ENCODE measurements at places on chromosomes 16 and 17.

DNA sequence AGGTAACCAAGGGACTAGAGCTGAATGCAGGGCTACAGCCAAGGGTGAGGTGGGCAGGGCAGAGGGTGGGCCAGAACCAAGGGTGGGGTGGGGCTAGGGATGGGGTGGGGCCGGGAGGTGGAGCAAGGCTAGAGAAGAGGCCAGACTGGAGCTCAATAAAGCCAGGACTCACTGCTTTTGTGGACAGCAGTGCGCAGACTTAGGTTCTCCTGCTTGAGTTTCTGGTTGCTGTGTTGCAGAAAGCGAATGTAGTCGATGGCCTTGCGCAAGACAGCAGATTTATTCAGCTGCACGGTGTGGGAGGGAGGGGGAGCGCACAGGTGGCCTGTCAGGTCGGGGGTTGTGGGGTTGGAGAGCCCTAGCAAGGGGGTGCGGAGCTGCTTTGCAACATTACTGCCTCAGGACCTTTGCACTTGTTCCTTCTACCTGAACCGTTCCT lies 18.7 kb downstream of the SREBF1 start:
- DNase-seq: peak; percentile 57

DNA sequence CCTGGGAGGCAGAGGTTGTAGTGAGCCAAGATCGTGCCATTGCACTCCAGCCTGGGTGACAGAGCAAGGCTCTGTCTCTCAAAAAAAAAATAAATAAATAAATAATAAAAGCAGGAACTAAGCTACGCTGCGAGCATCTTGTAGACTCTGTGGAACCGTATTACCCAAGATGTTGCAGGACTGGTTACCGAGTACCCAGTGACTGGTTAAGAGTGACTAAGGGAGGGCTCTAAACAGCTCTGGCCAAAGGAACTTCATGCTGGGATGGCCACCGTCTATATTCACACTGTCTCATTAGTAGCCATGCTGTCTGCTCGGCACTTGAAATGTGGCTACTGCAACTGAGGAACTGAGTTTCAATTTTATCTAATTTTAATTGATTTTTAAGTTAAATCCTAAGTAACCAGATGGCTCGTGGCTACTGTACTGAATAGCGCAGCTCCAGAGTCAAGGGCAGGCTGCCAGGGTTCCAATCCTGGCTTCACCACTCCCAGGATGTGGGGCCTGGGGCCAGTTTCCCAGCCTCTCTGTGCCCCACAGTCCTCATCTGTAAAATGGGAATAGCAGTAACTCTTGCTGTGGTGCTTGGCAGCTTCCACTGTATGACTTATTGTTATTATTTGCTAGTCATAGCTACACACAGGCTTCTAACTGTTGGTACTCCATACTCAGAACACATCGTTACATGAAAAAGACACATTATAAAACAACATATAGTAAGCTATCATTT lies 3.0 kb downstream of the NTAN1 start:
- DNase-seq: no peak

GRCh38 chr16:21001262-21001661 lies 100.7 kb downstream of the LYRM1 start:
- no peak for DNase-seq

DNA sequence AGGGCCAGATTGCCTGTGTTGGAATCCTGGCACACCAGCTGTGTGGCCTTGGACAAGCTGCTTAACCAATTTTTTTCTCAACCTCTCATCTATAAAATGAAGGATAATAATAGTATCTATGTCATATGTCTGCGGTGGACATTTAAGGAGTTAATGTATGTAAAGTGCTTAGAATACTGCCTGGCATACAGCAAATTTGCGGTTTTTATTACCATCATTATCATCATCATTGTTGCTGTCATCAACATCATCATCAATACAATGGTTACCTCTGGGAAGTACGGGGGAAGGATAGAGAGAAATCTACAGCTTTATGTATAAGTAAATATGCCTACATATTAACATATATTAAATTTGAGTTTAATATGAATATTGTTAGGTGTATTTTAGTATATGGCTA lies 37.1 kb upstream of the COX10 start:
- DNase-seq: no peak

GRCh38 chr17:33674685-33675084 lies 381.6 kb upstream of the ASIC2 start:
- DNase-seq: peak; percentile 84

DNA sequence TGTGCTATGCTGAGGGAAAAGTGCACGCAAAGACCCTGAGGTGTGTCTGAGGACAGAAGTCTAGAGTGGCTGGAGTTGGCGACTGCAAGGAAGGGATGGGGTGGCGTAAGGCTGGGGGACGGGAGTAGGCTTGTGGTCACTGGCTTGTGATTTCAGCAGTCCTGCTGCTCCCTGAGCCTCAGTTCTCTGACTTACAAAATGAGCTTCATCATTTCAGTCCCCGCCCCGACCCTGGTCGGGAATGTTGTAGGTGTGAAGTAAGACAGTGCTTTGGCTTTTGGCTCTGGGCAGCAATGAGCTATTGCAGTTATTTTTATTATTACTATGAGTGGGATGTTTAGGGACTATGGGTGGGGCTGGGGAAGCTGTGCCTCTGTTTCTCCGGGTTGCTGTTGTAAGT lies 8.6 kb downstream of the ADGRG1 start:
- no peak for DNase-seq

GRCh38 chr16:19963301-19963700 lies 78.7 kb upstream of the GPRC5B start:
- no peak for DNase-seq

- DNase-seq: peak; percentile 67
These were observed 432 bp downstream of the ZNF276 start for GRCh38 chr16:89721546-89722391.

DNA sequence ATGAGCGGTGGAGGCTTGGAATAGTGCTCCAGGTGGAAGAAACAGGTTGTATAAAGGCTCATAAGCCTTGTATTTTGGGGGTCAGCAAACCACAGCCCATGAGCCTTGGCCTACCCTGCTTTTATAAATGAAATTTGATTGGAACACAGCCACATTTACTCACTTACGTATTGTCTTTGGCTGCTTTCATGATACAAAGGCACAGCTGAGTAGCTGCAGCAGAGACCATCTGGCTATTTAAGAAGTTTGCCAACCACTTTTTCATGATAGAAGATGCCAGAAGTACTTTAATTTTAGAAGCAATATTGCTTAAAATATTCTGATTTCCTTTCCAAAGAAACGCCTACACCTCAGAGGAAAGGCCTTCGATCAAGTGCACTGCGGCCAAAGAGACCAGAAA lies 73.8 kb downstream of the C17orf58 start:
- DNase-seq: no peak

DNA sequence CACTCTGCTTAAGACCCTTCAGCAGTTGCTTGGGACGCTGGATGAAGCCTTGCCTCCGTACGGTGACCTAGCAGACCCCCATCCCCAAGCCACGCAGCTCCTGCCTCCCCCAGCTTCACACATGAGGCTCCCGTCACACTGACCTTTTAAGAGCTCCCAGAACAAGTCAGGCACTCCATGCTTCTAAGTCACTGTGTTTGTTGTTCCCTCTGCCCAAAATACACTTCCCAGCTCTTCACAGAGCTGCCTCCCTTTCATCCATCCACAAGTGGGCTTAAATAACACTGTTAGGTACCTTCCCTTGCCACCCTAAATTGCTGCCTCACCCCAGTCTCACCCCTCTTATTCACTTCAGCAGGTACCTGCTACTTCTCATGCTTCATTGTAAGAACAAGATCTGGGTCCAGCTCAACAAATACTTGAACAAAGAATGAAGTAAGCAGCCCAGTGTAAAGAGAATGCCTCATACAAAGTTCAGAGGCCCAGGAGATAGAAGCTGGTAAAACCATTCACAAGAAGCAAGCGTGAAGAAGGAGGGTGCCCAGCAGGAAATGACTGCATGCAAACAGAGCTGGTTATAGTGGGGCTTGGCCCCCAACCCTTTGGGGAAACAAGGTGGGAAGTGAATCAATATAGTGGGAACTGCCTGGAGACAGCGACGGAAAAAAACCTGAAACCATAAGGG lies 5.8 kb downstream of the ZC3H7A start:
- no peak for DNase-seq

DNA sequence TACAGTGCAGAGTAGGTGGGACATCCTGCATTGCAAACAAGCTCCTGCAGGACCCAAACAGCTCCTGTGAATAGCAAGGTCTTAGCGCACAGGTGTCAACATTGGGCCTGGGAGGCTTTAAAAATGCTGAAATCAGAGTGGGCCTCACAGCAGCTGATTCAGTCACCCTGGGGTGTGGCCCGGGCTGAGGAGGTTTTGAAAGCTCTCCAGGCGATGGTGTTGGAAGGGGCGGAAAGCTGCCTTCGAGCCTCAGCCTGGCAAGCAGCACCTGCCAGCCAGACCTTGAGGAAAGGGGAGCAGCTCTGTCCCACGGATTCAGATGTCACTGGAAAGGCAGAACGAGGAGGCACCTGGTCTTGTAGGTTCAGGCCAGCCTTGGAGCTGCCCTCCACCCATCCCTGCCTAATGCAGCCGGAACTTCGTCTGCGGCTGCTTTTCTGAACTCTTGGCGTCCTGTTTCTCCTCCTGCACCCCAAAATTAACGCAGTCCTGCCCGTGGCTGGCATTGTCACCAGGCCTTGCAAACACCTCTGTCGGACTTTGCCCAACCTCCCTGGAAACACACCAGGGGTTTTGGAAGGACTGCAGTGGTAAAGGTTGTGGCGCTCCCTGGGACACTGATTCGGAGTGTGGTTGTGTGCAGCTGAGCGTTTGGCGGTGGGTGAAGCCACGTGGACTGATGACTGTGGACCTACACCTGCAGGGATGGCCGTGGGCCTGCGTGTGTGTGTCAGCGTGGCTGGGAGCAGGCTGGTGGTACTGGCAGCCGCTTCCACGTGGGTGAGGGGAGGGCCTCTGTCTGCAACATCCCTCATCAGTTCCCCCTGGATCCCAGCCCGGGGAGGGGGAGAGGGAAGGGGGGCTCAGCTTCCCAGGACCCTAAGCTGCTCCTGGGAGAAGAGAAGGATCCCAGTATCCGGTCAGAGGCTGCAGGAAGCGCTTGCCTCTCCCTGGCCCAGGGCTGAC lies 3.4 kb downstream of the NECAB2 start:
- no peak for DNase-seq

GRCh38 chr17:4487820-4488716 lies 10.6 kb upstream of the SPNS2 start:
- no peak for DNase-seq

DNA sequence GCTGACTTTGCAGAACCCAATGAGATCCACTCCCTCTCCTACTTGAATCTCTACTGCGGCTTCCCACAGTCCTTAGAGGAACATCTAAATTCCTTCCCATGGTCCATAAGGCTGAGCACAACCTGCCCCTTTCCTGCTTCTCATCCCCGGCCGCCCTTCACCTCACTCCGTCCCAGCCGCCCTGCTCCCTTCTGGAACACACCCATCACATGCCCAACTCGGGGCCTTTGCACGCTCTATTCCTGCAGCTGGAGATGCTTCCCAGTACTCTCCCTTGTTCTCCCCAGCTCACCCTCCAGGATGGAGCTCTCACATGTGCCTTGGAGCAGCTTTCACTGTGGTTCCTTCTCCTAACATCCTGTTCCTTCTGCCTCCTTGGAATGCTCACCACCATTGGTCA lies 23.6 kb downstream of the NKD1 start:
- no peak for DNase-seq

DNA sequence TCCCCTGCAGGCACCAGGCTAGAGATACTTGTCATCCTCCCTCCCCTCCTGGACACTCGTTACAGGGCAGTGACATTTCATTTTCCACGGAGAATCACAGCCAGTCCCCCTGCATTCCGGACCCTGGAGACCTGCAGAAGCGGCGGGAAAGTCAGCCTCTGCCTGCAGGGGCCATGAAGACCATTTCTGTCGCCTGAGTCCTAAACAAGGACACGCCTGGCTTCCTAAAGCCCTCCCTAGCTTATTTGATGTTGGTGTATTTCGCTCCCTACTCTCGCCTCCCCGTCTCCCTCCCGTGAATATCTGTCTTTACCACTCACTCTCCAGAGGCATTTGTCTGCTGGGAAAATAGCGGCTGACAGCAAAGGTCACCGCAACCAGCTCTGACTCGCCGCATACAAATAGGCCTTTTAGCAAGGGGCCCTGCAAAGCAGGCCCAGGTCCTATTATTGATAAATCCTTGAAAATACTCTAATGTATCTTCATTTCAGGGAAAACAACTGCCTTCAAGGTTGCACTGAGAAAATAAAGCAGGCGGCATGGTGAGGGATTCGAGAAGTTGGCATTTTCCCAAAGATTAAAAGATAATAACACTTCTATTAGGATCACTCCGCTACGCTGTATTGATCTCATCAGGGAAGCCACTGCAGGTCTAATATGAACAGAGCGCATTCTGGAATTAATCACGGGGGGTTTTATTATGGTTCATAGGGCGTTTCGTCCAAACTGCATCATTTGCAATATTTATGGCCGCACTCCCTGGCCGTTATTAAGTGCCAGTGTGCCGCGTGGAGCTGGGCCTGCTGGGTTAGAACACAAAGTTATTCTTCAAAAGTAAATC lies 447.1 kb upstream of the CDH5 start:
- no peak for DNase-seq

- DNase-seq: peak; percentile 3
These were observed 1342.5 kb downstream of the TP53TG3F start for GRCh38 chr16:34801875-34802274.

DNA sequence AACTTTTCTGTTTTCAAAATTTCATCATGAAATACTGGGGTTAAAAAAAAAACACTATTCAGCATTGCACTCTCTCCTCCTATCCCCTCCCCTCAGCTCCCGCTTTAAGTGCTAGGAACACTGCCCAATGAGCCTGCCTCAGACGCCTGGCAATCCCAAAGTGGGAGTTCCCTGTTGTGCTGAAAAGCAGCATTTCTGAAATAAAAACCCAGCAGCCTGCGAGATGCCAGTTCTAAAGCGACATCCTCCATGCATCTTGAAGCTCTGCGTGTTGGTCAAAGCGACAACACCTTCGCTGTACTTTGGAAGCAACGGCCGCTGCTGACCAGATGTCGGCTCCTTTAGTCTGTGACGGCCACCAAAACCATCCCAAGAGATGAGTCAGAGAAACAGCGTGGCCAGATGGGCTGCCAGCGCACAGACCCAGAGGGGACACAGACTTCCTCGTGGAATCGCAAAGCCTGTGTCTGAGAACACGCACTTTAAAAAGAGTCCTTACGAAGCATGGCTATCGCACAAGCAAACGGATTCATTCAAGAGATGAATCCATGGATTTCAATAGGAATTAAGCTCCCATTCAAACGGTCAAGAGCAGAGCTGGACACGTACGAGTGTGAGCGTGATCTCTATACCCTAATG lies 32.8 kb downstream of the FBXO31 start:
- no peak for DNase-seq
